Stimulated activated naive CD8-positive, alpha-beta T cell treated with anti-CD3 and anti-CD28 coated beads, Interleukin-15, Interleukin-2, amounts not matched to agents 100 U/mL and 50 U/mL, for 24 hours (primary cell): ENCODE measurements at places on chromosomes 11 and 22.
A peak's percentile ranks its signal among the peaks of the same experiment; 100 is the strongest.

- DNase-seq, result no peak
Measured at GRCh38 chr22:46062232-46062615, 85.3 kb upstream of the WNT7B start.

DNA sequence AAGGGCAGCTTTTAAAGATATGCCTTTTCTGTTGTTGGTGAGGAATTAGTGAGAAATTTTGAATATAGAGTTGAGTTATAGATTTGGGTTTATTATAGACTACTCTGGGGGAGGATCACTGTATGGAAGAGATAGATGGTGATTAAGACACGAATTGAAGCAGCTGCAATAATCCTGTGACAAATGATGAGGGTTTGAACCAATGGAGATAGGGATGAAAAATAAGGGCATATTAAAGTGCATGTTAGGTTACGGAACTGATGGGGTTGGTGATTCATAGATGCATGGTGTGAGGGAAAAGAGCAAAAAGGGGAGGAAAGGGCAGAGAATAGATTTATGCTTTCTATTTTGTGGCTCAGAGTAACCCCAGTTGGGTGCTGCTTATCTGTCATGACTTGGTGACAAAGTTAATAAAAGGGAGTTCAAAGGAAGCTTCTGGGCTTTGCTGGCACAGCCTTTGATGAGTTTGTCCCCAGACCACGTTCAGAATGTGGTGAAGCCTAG, 11.8 kb downstream of the C11orf87 start:
- no peak for DNase-seq

DNA sequence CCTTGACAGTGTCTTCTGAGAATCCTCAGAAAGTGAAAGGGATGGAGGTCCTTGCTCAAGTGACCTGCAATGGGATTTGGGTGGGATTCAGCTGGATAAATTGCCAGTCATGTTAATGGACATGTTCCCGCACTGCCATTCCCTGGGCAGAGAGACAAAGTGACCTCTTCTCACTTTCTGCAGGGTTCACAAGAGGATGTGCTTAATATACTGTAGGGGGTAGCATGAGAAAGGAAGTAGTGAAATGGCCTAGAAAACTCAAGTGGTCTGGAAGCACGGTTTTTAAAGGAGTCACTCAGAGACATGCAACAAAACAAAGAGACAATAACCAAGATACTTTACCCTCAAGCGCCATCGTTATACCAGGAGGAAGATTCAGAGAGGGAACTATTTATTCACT, 70.2 kb downstream of the NELL1 start:
- no peak for DNase-seq

- DNase-seq, result no peak
Measured at GRCh38 chr22:28484662-28485061, 195.0 kb downstream of the TTC28 start.

DNA sequence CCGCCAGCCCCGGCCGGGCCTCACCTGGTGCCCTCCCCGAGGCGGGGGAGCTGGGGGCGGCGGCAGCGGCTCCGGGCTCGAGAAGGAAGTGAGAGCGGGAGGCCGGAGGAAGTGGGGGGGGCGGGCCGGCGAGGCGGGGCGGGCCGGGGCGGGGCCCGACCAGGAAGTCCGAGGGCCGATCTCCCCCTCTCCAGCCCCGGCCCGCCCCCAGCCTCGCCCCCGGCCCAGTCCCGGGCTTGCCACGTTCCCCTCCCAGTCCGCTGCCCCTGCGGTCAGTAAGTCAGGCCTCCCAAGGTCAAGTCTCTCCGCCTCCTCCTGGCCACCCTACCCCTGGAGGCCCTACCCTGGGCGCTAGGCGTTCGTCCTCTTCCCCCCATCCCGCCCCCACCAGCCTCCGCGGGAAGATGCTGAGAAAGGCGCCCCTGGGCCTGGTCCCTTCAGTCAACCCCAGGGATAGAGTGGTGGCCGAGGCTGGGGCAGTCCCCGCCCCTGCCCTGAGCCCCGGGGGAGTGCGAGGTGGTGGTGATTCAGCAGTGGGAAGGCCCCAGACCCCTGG, at the start of gene RHOG:
TSS of gene RHOG (minus strand) at position 90 of the 556 bp plus-strand sequence. CDS start 12,821 bp downstream, outside the sequence.
- no peak for DNase-seq

GRCh38 chr11:30495437-30495836, 90.7 kb downstream of the MPPED2 start:
- no peak for DNase-seq

DNA sequence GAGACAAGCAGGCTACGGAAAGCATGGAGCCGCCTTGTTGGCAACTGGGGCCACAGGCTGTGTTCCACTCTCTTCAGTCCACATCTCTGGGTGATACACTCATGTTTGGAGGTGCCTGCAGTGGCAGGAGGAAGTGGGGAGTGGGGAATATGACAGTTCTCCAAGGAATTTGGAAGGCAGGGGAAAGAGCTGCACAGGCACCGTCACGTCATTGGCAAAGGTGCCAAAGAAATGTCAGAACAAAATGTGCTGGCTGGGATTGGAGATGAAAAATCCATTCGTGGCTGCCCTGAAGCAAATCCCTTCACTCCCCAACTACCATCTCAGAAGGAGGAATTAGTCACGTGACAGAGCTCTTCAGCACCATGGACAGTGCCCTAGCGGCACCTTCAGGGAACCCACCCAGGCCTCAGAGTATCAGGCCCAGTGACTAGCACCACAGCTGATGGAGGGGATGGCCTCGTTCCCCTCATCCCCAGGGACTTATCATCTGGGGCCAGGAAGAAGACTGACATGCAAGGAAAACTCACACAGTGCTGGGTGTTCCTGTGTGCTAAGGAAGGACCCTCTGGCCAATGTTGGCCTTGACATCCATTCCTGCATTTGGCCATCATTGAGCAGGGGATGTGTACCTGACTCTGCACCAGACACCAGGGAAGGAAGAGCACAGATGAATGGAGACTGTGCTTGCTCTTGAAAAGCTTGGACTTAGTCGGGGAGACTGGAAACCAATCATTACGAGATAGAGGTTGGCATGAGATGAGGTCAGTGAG, 48.5 kb upstream of the PRDM11 start:
- DNase-seq, result peak; percentile 50

GRCh38 chr11:27201454-27202302, 161.1 kb downstream of the BBOX1 start:
- no peak for DNase-seq

- DNase-seq, result no peak
Measured at GRCh38 chr11:80937842-80938241, 1497.0 kb upstream of the TENM4 start.

DNA sequence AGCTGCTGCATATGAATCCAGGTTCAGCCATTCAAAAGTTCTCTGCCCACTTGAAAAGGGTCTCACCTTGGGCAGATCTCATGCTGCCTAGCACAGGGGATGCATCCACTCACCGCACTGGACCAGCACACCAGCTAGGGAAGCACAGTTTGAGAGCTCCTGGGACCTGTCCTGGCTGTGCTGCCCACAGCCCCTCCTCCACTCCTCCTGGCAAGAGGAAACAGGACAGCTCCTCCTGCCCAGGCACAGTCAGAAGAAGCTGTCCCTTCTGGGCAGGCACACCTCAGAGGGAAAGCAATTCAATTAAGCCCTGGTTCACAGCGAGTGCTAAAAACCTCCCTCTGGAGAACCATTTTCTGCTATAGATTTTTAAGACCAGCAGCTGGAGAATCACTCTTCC, 146.7 kb downstream of the ST3GAL4 start:
- DNase-seq, result no peak

- DNase-seq, result no peak
Measured at GRCh38 chr11:115103921-115104320, 400.3 kb downstream of the CADM1 start.

DNA sequence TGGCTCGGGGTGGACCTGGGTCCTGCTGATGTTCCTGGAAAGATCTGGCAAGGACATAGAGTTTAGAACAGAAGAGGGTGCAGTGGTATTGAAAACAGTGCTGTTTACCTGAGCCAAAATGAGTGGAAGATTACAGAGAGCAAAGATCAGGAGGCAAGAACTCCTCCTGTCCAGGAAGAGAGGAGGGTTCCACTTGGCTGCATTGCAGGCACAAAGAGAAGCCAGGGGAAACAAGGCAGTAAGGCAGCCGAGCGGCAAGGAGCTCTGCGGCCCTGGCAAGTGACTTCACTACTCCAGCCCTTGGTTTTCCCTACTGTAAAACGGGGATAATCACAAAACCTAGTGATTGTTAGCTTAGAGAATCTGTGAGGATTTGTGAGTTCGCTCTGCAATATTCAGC, 3.7 kb upstream of the PACSIN2 start:
- no peak for DNase-seq

DNA sequence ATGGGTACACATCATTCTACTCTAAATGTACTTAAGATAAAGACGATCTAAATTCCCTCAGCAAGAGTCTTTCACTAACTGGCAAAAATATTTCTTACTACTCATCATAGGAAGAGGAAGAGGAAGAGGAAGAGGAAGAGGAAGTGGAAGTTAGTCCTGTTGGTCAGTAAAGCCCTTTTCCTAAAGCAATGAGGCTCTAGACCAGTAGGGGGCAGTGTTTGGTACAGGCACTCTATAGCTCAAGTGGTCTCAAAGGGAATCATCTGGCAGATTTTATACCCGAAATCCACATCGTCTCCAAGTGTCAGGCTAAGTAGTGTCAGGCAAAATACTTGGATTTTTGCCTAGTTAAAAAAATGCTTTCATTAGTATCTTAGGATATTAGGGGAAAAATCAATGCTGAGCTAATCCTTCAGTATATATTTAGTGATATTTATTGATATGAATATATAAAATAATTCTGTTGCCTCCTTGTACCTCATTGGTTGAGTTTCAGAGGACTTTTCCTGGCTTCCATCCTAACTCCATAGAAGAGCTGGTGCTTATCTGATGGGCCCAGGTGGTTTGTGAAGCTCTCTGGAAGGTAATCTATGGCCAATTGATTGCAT, 7.7 kb downstream of the BLID start:
- peak; percentile 26 for DNase-seq

DNA sequence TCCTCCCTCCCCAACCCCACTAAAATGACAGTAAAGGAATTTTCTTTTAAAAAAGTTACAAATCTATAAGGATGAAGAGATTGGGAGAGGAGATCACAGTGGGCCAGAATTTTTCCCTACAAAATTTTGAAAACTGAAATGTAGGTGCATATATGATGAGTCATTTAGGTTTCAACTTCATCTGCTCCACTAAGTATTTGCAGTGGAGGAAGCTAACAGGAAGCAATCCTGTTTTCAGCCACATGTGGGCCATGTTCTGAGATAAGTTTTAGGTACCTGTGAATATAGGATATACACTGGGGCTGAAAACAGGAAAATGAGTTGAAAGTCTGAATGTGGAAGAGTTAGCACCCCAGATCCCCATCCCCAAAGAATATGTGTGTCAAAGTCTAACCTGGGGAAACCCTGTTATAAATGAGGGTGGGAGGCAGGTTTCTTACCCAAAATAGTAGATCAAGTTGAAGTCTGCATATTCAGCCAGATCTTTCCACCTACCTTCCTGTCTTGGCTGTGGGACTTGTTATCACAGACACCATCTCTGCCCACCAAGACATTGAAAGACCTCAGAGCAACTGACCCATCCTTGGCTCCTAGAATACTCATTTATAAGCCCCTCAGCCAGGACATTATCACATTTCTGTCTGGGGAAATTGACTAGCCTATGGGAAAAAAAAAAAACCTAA, 87.3 kb downstream of the PACS1 start:
- no peak for DNase-seq

DNA sequence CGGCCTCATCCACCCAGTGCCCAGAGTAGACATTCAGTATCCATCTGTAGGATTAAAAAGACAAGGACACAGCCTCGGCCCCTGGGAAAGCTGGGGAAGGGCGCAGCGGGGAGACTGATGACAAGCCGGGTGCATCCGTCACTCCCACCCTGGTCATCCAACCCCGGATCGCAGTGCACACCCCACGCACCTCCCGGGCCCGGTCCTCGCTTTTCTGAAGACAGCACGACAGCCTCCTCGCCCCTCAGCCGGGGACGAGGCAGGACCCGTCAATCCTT, 1.1 kb downstream of the FCHSD2 start:
- DNase-seq, result no peak

- no peak for DNase-seq
Measured at GRCh38 chr11:19359221-19360000, 118.7 kb upstream of the E2F8 start.

DNA sequence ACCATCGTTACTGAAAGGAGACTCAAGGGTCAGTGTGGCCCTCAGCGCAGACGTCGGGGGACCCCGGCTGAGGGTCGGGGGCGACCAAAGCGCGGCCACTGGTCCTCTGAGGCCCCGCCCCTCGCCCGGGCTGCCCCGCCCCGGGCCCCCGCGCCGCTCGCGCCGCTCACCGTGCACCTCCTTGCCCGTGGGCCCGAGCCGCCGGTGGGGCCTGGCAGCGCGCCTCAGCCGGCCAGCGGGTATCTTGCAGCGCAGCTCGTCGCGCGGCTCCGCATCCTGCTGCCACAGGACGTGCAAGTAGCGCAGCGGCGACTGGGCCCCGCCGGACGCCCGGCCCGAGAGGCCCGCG, 419 bp downstream of the ANKRD54 start:
- peak; percentile 67 for DNase-seq

DNA sequence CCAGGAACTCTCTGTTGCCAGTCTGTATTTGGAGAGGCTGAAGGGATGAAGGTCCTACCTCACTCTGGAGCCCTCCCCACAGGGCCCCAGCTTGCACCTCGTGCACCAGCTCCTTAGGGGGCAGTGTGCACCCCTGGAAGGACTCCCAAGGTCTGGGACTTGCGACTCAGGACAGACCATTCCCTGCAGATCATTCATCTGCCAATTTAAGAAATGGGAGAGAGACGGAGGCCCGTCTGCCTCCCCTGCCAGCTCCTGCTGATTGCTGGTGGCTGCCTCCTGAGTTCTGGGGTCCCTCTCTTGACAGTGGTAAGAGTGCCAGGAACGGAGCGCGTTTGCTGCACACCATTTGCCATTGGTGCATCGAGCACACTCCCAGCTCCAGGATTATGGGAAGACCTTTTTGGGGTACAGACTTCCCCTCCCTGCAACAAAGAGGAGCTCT, 27.4 kb upstream of the MALAT1 start:
- DNase-seq, result peak; percentile 63

DNA sequence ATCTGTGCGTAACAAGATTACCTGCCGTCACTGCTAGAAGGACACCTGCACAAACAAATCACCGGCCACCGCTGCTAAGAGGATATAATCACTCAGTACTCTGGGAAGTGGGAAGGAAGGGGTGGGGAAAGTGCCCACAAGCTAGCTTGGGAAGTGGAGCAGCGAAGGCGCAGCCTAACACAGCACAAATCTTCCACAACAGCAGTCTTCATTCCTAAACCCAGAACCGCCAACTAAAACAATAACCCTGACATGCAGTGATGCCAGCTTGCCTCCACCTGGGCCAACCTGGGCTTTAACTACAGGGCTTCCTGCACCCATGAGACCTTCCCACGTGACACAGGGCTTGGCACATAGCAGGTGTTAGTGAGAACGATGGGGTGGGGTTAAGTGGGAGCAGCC, 5.1 kb downstream of the DGCR2 start:
- DNase-seq, result no peak

DNA sequence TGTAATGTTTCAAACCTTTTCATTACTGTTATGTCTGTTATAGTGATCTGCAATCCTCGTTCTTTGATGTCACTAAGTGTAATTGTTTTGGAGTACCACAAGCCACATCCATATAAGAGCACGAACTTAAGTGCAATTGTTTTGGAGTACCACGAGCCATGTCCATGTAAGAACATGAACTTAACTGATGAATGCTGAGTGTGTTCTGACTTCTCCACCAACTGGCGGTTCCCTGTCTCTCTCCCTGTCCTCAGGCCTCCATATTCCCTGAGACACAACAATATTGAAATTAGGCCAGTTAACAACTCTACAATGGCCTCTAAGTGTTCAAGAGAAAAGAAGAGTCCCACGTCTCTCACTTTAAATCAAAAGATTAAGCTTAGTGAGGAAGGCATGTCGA, 23.5 kb downstream of the TESMIN start:
- DNase-seq, result no peak
